Activated naive CD4-positive, alpha-beta T cell treated with anti-CD3 and anti-CD28 coated beads, Interleukin-2, amount 10 ng/mL, durations not matched to agents 7 days and 5 days (primary cell): ENCODE measurements at places on chromosomes 6 and 20.

DNA sequence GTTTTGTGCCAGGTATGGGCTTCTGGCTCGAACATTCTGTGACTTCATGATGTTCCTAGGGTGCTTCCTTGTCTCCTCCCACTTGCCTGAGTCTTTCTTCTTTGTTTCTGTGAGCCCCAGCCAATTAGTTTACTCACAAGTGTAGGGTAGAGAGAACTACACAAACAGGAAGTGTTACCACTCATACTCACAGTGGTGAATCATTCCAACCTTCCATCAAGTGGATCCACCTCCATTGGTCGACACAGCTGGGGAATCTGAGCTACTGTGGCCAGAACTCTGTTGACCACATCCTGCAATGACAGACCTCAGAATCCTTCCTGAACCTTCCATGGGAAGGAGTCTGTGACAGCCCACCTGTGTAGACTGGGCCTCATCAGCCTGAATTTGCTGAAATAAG is 76.8 kb downstream of the UNC5CL start:
- H3K27me3 ChIP-seq = peaks cover 6% of the 10 kb centered on the region
- H3K4me3 ChIP-seq = no peak overlapping the region
- no peak overlapping the region for H3K27ac ChIP-seq
- no peaks in the 10 kb centered on the region for H3K36me3 ChIP-seq
- DNase-seq = peak; percentile 37

DNA sequence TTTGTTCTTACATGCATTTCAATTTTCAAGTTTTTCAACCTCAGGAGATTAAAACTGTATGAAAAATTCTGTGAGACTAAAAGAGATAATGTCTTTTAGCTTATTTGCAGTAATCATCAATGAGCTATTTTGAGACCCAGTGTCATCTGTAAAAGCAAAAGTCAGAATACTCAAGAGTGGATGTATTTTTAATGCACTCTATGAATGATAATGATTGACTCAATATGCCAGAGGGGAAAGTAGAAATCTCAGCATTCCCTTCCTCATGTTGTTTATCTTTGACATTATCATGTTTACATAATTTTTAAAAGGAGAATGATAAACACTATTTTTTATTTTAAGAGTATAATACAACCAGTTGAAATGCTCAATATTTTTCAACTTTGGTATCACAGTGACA is 162.1 kb downstream of the MMUT start:
- no peaks in the 10 kb centered on the region for H3K4me1 ChIP-seq
- DNase-seq = no peak
- no peak overlapping the region for H3K4me3 ChIP-seq
- H3K36me3 ChIP-seq = no peaks in the 10 kb centered on the region
- no peaks in the 10 kb centered on the region for H3K27me3 ChIP-seq
- no peak overlapping the region for H3K27ac ChIP-seq

DNA sequence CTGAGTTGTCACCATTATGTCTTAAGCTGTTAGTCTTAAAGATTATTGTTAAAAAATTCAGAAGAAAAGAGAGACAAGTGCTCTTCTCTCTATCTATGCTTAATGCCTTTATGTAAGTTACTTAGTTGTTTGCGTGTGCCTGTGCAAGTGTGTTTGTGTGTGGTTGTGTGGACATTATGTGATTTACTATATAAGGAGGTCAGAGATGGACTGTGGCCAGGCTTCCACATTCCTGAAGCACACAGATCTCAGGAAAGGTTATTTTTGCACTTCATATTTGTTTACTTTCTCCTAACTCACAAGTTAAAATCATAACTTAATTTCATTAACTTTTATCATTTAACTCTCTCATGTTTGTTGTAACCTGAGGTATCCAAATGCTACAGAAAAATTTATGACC is 14.5 kb downstream of the ENPP4 start:
- no peaks in the 10 kb centered on the region for H3K4me1 ChIP-seq
- H3K27ac ChIP-seq = no peak overlapping the region
- peaks cover 6% of the 10 kb centered on the region for H3K36me3 ChIP-seq

- no peaks in the 10 kb centered on the region for H3K27me3 ChIP-seq
- no peak overlapping the region for H3K27ac ChIP-seq
- no peaks in the 10 kb centered on the region for H3K4me1 ChIP-seq
- H3K36me3 ChIP-seq = no peaks in the 10 kb centered on the region
- H3K4me3 ChIP-seq = no peak overlapping the region
- no peak for DNase-seq
These were observed 26.5 kb downstream of the LCA5 start for GRCh38 chr6:79510707-79511106.

- peaks cover 19% of the 10 kb centered on the region for H3K4me1 ChIP-seq
- peaks cover 2% of the 10 kb centered on the region for H3K36me3 ChIP-seq
- no peak overlapping the region for H3K4me3 ChIP-seq
- peaks cover 7% of the 10 kb centered on the region for H3K27me3 ChIP-seq
These were observed 16.8 kb upstream of the TAAR1 start for GRCh38 chr6:132675749-132676148.

DNA sequence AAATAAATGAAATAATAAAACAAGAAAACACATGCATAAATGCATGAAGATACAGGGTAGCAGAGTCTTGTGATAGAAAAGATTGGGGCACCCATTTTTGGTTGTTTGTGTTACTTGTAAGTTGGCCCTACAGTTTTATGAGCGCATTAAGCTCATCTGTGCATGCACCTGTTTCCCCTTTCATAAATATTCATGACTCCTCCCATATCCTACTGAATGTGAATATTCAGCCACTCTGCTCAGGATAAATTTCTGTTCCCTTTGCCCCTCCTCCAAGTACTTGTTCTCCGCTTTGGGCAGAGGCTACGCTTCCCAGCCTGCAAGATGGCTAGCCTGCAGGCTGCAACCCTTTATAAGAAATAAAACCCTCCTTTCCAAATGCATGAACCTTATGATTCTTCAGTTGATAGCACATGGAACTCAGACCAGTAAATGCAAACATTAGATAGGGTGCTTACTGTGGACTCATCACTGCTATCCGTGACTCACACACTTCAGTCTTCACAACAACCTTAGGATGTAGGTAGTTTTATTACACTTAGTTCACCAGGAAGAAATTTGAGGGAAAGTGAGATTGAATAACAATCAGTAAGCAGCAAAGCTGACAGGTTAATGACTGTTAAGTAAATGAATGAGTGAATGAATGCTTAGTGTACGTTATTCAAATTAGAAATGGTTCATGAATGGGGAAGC is 15.0 kb downstream of the ALDH8A1 start:
- H3K27me3 ChIP-seq = no peaks in the 10 kb centered on the region
- DNase-seq = no peak
- H3K4me1 ChIP-seq = peaks cover 11% of the 10 kb centered on the region
- H3K4me3 ChIP-seq = no peak overlapping the region

GRCh38 chr20:61965606-61966491 is 99.8 kb downstream of the TAF4 start:
- H3K4me1 ChIP-seq = no peaks in the 10 kb centered on the region
- DNase-seq = no peak
- no peaks in the 10 kb centered on the region for H3K36me3 ChIP-seq
- peaks cover 41% of the 10 kb centered on the region for H3K27me3 ChIP-seq
- no peak overlapping the region for H3K4me3 ChIP-seq

- no peaks in the 10 kb centered on the region for H3K36me3 ChIP-seq
- H3K4me3 ChIP-seq = no peak overlapping the region
- peaks cover 8% of the 10 kb centered on the region for H3K27me3 ChIP-seq
- no peak for DNase-seq
These were observed 257.6 kb downstream of the NFATC2 start for GRCh38 chr20:51284871-51285270.

- no peak overlapping the region for H3K27ac ChIP-seq
- no peaks in the 10 kb centered on the region for H3K4me1 ChIP-seq
- no peak for DNase-seq
- H3K4me3 ChIP-seq = no peak overlapping the region
- no peaks in the 10 kb centered on the region for H3K27me3 ChIP-seq
- H3K36me3 ChIP-seq = no peaks in the 10 kb centered on the region
These were observed 143.0 kb downstream of the FNDC1 start for GRCh38 chr6:159312206-159312605.

GRCh38 chr6:122012578-122012977 is 386.9 kb upstream of the HSF2 start:
- H3K36me3 ChIP-seq = no peaks in the 10 kb centered on the region
- H3K4me1 ChIP-seq = peaks cover 8% of the 10 kb centered on the region
- DNase-seq = no peak
- H3K4me3 ChIP-seq = no peak overlapping the region

DNA sequence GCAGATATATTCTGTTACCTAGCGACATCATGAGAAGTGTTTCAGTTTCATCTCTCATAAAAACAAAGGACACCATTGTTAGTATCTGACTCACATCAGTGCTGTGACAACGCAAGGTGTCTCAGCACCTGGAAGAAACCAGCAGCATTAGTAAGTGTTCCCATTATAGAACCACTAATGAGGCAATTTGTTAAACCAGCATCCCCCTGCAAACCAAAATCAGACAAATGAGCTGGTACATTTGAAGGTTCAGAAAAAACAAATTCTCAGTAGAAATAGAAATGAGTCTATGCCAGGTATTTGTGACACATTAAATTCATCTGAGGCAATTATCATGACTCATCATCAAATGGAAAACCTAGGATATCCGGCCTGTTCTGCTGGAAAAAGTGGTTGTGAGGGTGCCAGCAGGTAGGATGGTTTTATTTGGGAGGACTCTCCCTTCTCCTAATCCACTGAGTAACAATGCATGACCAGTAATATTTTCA is 151.7 kb downstream of the TMEM200A start:
- H3K27me3 ChIP-seq = no peaks in the 10 kb centered on the region
- H3K36me3 ChIP-seq = peaks cover 52% of the 10 kb centered on the region
- DNase-seq = no peak
- H3K27ac ChIP-seq = peak overlapping the region; percentile 60
- H3K4me1 ChIP-seq = peaks cover 63% of the 10 kb centered on the region

GRCh38 chr20:61847986-61848385 is 217.7 kb downstream of the TAF4 start:
- no peak overlapping the region for H3K27ac ChIP-seq
- H3K4me1 ChIP-seq = no peaks in the 10 kb centered on the region
- no peaks in the 10 kb centered on the region for H3K27me3 ChIP-seq
- no peak overlapping the region for H3K4me3 ChIP-seq
- H3K36me3 ChIP-seq = no peaks in the 10 kb centered on the region
- no peak for DNase-seq

GRCh38 chr6:117907601-117908245 is 659 bp downstream of the SLC35F1 start:
- H3K27ac ChIP-seq = no peak overlapping the region
- no peaks in the 10 kb centered on the region for H3K36me3 ChIP-seq
- no peak overlapping the region for H3K4me3 ChIP-seq
- DNase-seq = no peak

DNA sequence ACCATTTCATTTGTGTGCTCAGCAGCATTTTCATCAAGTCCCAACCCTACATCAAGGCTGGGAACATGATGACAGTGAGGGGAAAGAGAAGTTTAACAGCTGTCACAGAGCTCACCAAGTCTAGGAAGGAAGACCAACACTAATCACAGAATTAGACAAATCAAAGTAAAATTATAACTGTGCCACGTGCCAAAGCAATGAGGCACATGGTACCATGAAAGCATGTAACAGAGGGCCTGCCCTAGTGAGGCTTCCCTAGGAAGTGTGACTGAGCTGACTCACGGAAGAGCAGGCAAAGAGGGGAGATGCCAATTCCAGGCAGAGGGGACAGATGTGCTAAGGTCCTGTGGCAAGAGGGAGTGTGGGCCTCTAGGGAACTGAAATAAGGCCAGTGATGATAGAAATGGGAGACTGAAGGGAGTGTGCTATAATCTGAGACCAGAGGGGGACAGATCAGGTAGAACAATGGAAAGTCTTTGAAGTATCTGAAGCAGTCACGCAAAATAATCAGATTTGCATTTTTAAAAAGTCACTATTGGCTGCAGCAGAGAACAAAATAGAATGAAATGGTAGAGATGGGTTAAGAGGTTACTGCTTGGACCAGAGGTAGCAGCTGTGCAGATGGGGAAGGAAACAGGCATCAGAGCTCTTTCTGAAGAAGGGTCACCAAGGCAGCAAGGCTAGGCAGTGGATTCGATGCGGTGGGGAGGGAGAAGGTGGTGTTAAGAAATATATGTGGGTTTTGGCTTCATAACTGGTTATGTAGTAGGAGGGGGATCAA is 86.8 kb downstream of the GPR6 start:
- H3K4me1 ChIP-seq = peaks cover 3% of the 10 kb centered on the region
- H3K27ac ChIP-seq = no peak overlapping the region
- H3K36me3 ChIP-seq = no peaks in the 10 kb centered on the region
- DNase-seq = no peak

GRCh38 chr6:34476447-34476846 is 10.6 kb downstream of the PACSIN1 start:
- no peaks in the 10 kb centered on the region for H3K36me3 ChIP-seq
- no peak overlapping the region for H3K27ac ChIP-seq
- peaks cover 25% of the 10 kb centered on the region for H3K27me3 ChIP-seq

DNA sequence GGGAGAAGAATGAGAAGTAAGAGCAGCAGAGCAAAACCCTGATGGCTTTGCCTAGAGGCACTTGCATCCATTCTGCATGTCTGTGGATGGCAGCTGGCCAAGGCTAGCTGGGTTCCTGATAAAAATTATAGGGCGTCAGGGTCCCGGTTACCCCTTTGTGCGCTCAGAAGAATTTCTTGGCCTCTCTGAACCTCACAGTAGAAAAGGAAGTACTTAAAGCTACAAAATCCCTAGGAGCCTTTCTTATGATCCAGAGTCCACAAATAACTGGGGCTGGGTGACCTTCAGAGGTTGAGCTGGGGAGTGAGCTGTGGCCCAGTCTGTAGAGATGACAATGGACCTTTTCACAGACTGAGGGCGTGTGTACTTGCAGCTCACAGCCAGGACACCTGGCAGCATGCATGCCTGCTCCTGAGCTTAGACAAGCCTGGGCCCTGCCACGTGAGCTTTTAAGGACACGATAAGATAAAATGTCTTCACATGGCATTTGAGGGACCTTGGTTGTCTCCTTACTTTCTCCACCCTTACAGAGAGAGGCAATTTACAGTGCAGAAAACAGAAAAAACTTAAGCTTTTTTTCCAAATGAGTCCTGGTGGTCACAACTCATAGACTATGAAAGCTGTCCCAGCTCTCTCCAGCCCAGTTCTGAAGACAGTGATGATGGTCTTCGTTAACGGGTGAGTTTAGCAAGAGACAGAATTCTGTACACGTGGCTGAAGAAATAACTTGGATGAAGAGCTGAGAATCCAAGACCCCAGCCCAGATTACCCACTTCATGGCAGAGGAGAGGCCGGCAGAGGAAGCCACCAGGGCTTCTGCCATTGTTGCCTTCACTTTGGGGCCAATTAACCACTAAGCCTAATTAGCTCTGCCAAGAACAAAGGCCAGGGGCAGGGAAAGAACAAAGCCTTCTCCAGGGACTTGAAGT is 50.3 kb downstream of the FOXA2 start:
- H3K4me3 ChIP-seq = no peak overlapping the region
- no peaks in the 10 kb centered on the region for H3K36me3 ChIP-seq
- H3K27ac ChIP-seq = no peak overlapping the region
- H3K27me3 ChIP-seq = no peaks in the 10 kb centered on the region

- no peak for DNase-seq
- no peaks in the 10 kb centered on the region for H3K4me1 ChIP-seq
- peaks cover 34% of the 10 kb centered on the region for H3K27me3 ChIP-seq
- no peak overlapping the region for H3K27ac ChIP-seq
- no peak overlapping the region for H3K4me3 ChIP-seq
- no peaks in the 10 kb centered on the region for H3K36me3 ChIP-seq
These were observed 57.0 kb upstream of the FRMD1 start for GRCh38 chr6:168136001-168136400.
